ENCODE measurements at places on chromosomes 6 and 20.

GRCh38 chr20:48668451-48668946 lies 159.3 kb downstream of the PREX1 start:
- no peak for DNase-seq

DNA sequence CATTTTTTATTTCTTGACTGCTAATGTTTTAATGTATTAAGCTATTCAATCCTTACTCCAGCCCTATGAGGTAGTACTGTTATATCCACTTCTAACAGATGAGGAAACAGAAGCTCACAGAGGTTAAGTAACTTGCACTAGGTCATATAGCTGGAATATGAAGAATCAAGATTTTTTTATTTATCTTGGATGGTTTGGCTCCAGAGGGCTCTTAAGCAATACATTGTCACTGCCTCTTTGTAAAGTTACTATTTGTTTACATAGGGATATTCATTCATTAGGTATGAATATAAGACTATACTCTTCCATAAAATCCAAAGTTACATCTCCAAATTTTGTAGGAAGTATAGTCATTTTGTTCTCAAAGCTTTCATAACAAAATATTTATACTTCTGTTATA lies 113.8 kb downstream of the LAMP5 start:
- DNase-seq: no peak

DNA sequence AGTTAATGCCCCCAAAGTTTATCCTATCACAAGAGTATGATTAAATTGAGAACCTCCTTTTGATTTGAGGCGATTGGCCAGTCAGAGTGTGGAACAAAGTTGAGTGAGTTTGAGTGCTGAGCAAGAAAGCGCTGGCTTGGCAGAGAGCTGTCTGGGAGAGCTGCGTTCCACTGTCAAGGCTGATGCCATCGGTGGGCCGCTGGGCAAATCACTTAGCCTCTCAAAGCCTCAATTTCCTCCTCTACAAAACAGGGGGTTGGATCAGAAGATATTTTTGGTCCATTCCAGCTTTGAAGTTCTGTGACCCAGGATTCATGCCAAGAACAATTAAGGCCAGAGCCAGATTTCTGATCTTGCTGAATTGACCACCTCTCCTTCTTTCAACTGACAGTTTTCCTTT lies 60.2 kb downstream of the TMEM242 start:
- no peak for DNase-seq

DNA sequence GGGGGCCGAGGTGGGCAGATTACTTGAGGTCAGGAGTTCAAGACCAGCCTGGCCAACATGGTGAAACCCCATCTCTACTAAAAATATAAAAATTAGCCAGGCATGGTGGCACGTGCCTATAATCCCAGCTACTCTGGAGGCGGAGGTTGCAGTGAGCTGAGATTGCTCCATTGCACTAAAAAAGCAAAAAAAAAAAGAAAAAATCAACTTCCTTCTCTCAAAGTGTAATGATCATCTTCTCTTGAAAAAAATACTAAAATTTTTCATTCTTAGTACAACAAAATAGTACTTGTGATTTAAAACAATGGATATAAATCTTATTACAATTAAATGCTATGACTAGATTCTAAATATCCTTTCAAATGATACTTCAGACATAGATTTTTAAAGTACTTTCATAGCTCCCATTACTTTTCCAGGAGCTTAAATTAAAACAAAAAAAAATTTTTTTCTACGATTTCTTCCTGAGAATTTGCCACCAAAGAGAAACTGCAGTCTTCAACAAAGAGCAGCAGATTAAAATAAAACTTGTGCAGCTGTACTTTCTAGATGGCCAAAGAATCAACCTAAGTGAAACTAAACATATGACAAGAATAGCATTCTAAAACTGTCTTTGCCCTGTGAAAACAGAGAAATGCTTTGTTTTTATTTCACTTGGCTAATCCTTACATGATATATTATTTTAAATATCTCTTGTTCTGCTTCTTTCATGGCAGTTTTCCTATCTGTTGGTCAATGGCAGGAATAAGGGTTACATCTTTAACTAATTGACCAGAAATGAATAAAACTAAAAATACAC lies 75.2 kb downstream of the MAP3K5 start:
- no peak for DNase-seq

DNA sequence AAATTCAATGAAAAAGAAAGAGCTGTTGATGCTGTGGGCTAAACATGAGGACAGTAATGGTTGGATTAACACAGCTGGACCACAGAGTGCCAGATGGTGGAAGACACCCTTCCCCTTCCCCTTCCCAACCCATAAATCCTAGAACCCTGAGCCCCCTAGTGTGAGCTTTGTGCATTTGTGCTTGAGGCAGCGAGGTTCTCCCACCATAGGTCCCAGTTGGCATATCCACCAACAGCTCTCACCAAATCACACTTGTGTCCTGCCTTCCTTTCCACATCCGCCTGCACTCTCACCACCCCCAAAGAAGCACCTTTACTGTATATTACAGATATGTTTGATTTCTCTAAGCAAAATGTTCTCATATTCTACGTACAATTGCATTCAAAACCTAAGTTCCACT lies 32.8 kb upstream of the HBS1L start:
- DNase-seq: peak; percentile 24

DNA sequence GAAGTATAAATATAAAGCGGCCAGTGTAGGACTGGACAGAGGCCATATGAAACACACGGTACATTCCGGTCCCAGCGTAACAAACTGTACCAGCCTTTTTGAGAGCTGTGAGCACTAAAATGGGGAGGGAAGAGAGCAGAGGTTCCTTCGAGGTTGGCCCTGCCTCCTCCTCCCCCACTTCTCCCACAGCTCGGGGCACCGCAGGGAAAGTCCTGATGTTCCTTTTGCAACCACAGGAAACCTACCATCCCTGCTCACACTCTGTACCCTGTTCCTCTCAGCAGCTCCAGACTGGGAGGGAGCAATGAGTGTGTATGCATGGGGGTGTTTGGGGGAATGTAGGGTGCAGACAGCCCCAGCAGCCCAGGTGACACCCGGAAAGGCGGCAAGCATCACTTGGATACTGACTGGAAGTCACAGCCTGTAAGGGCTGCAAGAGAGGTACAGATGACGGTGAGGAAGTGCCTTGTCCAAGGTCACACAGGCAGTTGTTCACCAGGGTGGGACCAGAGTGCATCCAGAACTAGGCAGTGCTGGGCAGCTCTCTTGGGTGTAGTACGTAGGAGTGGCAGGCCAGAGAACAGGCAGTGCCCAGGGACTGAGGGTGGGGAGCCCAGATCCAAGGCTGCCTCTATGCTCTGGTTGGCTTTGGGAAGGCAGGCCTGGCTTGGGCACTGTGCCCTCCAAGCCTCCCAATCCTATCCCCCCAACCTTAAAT lies 11.0 kb upstream of the ARMC12 start:
- DNase-seq: peak; percentile 37

DNA sequence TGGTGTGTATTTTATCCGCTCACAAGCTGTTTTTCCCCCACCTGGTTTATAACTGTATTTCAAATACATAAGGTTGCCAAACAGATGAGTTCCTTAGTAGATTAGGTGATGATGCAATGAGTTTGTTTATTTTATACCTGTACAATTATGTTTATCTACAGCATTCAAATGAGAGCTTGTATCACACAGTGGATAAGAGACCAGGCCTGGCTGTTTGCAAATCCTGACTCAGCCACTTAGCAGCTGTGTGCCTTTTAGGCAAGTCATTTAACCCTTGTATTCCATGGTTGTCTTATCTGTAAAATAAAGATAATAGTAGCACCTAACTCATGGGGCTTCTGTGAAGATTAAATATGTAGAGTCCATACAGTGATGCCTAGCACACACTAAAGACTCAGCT lies 143.7 kb downstream of the MOXD1 start:
- no peak for DNase-seq
